ENCODE measurements at places on chromosomes 7 and 10.

GRCh38 chr10:33008499-33009243, 50.6 kb upstream of the ITGB1 start:
- DNase-seq: peak; percentile 47

- DNase-seq: no peak
Observed at GRCh38 chr10:71970331-71970730, 6.1 kb downstream of the CHST3 start.

DNA sequence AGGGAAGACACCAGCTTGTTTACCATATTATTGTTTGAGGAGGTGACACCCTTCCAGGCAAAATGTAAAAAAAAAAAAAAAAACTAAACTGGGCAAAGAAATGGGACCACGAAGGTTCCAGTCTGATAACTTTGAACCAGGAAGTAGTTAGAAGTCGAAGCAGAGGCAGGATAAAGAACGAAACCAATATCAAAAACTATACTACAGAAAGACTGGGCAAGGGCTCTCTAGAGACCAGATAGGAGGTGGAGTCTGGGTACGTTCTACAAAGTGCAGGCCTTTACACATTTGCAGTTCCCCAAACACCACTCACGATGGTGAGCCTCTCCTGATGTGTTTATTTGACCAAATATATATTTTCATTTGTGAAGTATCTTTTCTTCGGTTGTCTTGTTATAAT, 125.7 kb upstream of the CDK1 start:
- DNase-seq: no peak

GRCh38 chr7:38066391-38066790, 111.7 kb upstream of the STARD3NL start:
- DNase-seq: no peak

DNA sequence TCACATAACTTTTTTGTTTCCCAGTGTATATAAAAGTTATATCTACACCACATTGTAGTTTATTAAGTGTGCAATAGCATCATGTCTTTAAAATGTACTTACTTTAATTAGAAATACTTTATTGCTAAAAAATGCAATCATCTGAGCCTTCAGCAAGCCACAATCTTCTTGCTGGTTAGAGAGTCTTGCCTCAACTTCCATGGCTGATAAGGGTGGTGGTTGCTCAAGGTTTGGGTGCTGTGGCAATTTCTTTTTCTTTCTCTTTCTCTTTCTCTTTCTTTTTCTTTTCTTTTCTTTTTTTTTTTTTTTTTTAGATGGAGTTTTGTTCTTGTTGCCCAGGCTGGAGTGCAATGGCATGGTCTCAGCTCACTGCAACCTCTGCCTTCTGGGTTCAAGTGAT, 360.0 kb downstream of the MAGI2 start:
- DNase-seq: no peak

DNA sequence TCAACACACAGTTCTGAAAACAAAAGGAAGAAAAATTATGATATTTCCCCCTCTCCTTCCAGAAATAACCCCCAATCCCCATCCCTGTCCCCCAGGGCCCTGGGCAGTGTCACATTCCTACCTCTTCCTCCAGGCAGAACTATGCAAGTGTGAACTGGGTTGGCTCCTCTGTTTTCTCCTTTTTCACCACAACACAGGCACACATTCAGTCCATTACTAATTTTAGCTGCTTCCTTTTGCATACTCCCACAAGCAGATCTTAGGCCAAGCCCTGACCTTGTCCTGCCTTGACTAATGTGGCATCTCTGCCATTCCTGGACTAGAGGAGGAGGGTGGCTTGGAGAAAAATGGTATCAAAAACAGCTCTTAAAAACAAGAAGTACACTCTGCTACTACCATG, 208.1 kb downstream of the HDAC9 start:
- DNase-seq: no peak

GRCh38 chr7:147412782-147413556, 1177.6 kb upstream of the C7orf33 start:
- DNase-seq: no peak

- DNase-seq: no peak
Observed at GRCh38 chr7:124027236-124027635, 5.6 kb downstream of the TMEM229A start.

GRCh38 chr10:4586776-4587175, 239.2 kb upstream of the AKR1E2 start:
- no peak for DNase-seq

DNA sequence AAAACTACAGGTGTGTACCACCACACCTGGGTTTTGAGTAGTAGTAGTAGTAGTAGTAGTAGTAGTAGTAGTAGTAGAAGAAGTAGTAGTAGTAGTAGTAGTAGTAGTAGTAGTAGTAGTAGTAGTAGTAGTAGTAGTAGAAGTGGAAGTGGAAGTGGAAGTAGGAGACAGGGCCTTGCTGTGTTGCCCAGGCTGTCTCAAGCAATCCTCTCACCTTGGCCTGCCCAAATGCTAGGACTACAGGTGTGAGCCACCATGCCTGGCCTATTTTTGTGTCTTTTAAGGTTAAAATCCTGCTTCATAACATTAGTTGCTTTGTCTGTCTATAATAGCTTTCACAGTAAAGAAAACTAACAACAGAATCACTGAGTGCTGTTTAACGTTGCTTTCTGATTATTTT, 111.7 kb downstream of the PODXL start:
- DNase-seq: no peak

DNA sequence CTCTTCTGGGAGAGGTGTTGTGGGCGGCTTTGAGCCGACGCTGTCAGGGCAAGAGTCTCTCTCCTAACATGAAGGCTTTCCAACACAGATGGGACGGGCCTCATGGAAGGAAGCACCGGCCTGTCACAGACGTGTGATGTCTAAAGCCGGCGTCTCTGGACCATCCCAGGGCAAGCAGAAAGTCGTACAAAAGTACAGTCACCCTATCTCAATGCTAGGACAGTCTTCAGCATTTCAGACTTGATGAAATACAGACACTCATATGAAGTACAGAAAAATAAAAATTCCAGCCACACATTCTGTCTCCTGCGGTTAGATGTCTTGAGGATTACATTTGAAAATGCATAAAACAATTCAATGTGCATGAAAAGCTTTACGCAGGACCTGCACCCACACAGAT, 30.6 kb downstream of the CYP2W1 start:
- DNase-seq: no peak

- no peak for DNase-seq
Observed at GRCh38 chr10:101021239-101021638, 9.7 kb downstream of the PDZD7 start.

- DNase-seq: no peak
Observed at GRCh38 chr10:11468126-11468742, 143.2 kb downstream of the USP6NL start.

- no peak for DNase-seq
Observed at GRCh38 chr7:132035517-132036362, 479.3 kb upstream of the PODXL start.

DNA sequence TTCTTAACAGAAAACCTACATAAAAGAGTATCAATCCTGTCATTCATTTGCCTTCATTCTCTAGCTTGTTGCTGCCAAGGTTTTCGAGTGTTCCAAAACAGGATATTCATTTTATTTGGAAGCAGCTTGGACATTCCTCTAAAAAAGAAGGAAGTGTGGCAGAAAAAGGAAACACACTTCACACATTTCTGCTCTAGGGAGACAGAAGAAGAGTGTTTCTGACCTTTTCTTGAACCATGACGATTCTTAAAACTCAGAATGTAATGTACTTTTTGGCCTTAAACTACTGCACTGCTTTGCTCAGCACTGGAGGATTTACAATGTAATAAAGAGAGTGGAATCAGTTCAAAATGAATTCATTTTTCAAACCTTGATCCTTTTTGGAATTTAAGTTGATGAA, 81.3 kb downstream of the SEMA3A start:
- DNase-seq: no peak

GRCh38 chr7:7761974-7762779, 43.8 kb upstream of the RPA3 start:
- no peak for DNase-seq

DNA sequence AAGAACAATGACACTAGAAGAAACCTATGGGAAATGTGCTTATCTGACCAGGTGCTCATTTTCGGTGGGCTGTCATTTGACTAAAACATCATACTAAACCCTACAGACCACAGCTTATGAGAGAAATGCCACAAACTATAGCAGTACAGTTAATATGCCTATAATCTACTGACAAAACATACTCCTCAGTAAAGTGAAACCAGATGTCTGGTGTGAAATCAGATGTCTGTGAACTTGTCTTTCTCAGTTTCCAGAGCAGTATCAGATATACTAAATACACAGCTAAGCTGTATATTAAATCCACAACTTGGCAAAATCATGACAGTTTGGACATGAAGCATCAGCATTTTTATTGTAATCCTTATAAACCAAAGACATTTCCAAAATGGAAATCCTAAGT, 3.3 kb downstream of the IMMP2L start:
- DNase-seq: no peak

DNA sequence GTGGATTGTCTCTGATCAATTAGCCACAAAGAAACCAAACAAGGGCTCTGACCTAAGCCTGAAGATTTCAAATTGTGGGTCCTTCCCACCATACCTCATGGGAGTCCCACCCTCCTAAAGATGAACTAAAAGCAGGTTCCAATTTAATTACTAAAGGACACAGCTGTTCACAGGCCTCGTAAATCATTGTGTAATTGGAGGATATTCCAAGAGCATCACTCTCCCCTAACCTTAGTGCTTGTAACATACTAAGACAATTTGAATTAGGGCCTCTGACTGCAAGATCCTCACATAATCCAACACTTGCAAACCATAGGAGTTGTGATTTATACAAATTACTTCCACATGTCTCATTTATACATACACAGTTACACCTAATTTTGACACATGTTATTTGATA, 44.4 kb downstream of the FOXI2 start:
- no peak for DNase-seq

DNA sequence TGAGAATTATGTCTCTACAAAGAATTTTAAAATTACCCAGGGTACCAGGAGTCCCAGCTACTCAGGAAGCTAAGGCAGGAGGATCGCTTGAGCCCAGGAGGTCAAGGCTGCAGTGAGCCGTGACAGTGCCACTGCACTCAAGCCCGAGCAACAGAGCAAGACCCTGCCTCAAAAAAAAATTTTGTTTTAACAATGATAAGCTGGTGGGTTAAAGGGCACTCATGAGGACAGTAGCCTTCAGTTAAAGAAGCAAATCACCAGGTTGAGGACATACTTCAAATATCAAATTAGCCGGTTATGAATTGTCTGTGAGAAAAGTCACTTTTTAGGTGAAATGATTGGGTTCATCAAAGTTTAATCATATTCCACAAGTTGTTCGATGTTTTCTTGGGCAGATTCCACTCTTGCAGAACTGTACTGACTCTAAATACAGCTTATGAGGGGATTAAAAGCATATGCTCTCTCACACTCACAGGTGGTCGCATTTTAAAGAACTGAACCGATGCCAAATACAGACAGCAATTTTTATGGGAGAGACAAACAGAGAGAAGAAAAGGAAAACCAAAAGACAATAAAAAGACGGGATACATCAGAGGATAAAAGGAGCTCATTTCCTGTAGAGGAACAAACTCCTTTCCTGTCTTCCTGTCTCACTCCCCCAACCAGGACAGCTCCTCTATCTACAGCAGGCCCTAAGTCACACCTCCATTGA, 582.8 kb upstream of the NRP1 start:
- DNase-seq: no peak

DNA sequence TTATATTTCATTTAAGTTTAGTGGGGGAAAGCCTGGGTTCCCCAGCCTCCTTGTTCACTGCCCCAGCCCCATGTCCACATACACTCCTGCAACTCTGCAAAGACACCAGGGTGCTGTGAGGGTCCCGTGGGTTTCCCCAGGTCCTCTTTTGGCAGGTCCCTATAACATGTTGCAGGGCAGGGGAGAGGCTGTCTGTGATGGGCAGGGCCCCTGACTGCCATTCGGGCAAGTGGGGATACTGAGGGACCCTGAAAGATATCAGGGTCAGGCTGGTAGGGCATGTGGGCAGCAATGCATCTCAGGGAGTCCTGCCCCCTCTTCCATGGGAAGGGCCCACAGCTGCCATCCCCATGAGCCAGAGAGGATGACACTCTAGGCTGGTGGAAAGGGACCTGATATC, 28.4 kb downstream of the RASGEF1A start:
- DNase-seq: no peak

DNA sequence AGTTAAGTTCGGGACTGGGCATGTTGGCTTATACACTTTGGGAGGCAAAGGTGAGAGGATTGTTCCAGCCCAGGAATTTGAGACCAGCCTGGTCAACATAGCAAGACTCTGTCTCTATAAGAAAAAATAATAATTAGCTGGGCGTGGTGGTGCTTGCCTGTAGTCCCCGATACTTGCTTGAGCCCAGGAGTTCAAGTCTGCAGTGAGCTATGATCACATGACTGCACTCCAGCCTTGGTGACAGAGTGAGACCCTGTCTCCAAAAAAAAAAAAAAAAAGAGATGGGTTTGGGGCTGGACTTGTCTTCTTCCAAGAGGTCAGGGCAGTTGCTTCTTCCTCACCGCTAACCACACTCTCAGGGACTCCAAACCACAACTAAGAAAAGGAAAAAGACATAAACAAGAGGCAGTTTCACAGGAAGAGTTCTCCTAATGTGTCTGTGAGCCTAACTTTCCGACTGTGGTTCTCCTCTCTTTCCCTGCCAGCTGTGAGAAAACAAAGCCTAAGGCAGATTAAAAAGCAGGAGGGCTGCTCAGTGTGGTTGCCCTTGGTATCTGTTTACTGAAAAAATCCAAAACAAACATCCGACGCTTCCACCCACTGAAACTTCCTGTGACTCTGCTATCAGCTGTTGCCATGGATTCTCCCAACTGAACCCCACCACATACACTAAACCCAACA, 2.4 kb upstream of the SERPINE1 start:
- no peak for DNase-seq

- no peak for DNase-seq
Observed at GRCh38 chr7:77631820-77632219, 64.4 kb upstream of the RSBN1L start.

- no peak for DNase-seq
Observed at GRCh38 chr7:116525298-116525912, 569 bp downstream of the CAV1 start.

GRCh38 chr10:6071181-6072175, 9.3 kb upstream of the IL2RA start:
- DNase-seq: no peak

GRCh38 chr10:53315709-53316108, 543.1 kb upstream of the MBL2 start:
- no peak for DNase-seq

GRCh38 chr10:83142074-83142563, 997.2 kb upstream of the GHITM start:
- no peak for DNase-seq
